Psoas muscle (tissue), 8 donors: ENCODE measurements at places on chromosomes 7 and 10. TPM values are rescaled to one million over a fixed set of nuclear protein-coding genes. Genes with fewer than 3 reads are reported as not detected.

AS3MT gene
- 3.0 TPM for total RNA-seq

CALML3 gene
- total RNA-seq, result not detected

SPAG6 gene
- 0.15 TPM for total RNA-seq

GPR158 gene
- total RNA-seq, result 0.19 TPM

SMC3 gene
- 18.4 TPM for total RNA-seq

NPC1L1 gene
- total RNA-seq, result 0.28 TPM

SLC16A9 gene
- total RNA-seq, result 1.6 TPM

SORCS3 gene
- not detected for total RNA-seq

POMZP3 gene
- total RNA-seq, result 19.5 TPM

CCDC172 gene
- total RNA-seq, result not detected

LIPM gene
- not detected for total RNA-seq

BTBD16 gene
- 0.58 TPM for total RNA-seq

STAG3 gene
- total RNA-seq, result 0.50 TPM

ATRNL1 gene
- 2.2 TPM for total RNA-seq

HYAL4 gene
- total RNA-seq, result 3.2 TPM

CUTC gene
- 132 TPM for total RNA-seq

OR6V1 gene
- total RNA-seq, result not detected

TMEM270 gene
- total RNA-seq, result not detected

GPRIN2 gene
- not detected for total RNA-seq

HABP2 gene
- not detected for total RNA-seq

ARHGEF35 gene
- total RNA-seq, result 0.21 TPM

MMD2 gene
- total RNA-seq, result not detected

TRIM4 gene
- 8.9 TPM for total RNA-seq

FGL2 gene
- 4.0 TPM for total RNA-seq

MRPL32 gene
- total RNA-seq, result 51.7 TPM

TMEM176A gene
- total RNA-seq, result 3.6 TPM

INSIG1 gene
- 7.4 TPM for total RNA-seq

MYO1G gene
- total RNA-seq, result 1.1 TPM

CCDC3 gene
- total RNA-seq, result 4.7 TPM

HEPACAM2 gene
- not detected for total RNA-seq

PNLIPRP1 gene
- 1.6 TPM for total RNA-seq

OPN4 gene
- total RNA-seq, result 0.49 TPM

UTF1 gene
- total RNA-seq, result not detected
